ENCODE measurements at places on chromosomes 7 and 10. TPM values are rescaled to one million over a fixed set of nuclear protein-coding genes. Genes with fewer than 3 reads are reported as not detected.
A peak's percentile ranks its signal among the peaks of the same experiment; 100 is the strongest.

- no peak for DNase-seq
These were observed 700.5 kb downstream of the GRID1 start for GRCh38 chr10:85666102-85666501.

DNA sequence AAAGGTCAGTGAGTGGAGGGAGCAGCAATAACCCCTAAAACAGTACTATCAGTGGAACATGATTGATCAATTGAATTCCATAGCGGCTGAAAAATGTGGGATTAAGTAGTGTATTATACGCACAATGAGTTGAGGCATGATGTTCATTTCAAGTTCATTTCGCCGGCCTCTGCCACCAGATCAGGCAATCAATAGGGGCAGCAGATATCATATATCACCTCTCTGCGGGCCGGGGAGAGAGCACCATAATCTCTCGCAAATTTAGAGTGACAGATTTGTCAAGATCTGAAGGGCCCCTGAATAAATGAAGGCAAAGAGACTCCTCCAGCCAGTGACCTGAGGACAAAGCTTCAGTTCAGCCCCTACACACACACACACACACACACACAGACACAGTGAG lies 58.5 kb downstream of the PAX2 start:
- no peak for DNase-seq

DNA sequence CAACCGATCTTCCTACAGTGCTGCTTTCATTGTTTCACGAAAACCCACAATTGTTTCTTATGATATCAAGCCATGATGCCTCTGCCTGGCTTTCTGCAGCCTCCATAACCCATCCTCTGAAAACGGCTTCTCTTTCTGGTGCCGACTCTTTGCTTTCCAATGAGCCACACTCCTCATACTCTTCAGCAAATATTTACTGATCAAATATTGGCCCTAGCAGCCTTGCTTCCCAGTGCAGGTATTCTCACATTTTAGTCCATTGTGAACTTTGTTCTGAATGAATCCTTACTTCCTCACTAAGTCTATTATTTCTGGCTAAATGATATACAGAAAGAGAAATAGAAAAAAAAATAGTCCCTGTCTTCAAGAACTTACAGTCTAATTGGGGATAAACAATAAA lies 35.5 kb downstream of the LAMB1 start:
- DNase-seq: no peak

GRCh38 chr10:31920538-31920937 lies 8.1 kb downstream of the ARHGAP12 start:
- no peak for DNase-seq

DNA sequence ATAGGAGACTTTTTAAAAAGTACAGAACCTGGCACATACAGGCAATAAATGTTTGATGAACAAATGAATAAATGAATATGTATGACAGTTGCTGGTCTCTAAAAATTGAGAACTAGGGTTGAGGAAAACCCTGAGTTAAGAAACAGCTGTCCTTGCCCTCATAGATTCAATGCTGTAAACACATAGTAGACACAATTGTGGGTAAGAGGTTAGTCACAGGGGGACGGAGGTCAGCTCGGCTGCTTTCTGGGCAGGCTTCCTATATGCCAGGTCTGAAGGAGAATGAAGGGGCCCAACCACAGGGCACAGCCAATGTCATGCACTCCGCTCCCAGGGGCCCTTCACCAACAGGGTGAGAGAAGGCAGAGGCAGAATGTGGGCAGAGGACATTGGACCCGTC lies 143.3 kb upstream of the RSU1 start:
- DNase-seq: no peak

DNA sequence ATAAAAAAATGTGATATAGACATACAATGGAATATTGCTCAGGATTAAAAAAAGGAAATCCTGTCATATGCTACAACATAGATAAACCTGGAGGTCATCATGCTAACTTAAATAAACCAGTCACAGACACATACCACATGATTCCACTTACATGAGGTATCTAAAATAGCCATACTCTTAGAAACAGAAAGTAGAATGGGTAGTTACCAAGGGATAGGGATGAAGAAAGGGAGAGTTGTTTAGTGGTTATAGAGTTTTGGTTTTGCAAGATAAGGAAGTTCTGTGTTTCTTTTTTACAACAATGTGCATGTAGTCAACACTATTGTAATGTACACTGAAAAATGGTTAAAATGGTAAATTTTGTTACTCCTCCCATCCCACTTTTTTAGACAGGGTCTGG lies 30.5 kb downstream of the BICC1 start:
- no peak for DNase-seq

- DNase-seq: no peak
These were observed 315.1 kb downstream of the BBS9 start for GRCh38 chr7:33444511-33444910.

GRCh38 chr10:131260452-131261211 lies 50.9 kb downstream of the TCERG1L start:
- DNase-seq: no peak

- no peak for DNase-seq
These were observed 277.8 kb upstream of the NEBL start for GRCh38 chr10:21174715-21175495.

DNA sequence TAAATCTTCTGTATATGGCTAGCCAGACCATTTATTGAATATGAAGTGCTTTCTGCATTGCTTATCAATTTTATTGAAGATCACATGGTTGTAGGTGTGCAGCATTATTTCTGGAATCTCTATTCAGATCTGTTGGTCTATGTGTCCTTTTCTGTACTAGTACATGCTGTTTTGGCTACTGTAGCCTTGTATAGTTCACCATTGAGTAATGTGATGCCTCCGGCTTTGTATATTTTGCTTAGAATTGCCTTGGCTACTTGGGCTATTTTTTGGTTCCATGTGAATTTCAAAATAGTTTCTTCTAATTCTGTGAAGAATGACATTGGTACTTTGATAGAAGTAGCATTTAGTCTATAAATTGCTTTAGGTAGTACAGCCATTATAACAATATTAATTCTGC lies 1187.2 kb downstream of the XPNPEP1 start:
- no peak for DNase-seq

DNA sequence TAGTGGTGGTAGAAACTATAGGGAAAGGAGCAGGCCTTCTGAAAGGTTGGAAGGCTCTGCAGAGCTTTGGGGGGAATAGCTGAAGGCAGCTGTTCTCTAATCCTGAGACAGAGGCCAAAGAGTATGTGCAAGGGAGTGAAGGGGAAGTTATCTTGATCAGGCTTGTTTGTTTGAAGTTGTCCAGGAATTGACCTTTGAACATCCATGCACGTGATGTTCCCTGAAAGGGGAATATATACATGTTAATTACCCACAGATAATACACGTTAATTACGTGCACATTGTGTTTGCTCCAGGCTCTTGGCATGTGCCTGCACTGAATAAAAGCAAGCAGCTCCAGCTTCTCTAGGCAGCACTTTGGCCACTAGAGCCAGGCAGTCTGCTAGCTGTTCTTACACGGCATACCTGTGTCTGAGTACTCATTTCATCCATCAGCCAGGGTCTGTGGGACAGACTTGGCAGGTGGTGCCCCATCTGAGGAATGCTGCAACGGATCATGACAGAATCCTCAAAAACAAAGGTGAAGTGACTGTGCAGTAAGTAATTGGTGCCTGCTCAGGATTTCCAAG lies 18.0 kb upstream of the STARD3NL start:
- DNase-seq: no peak

DNA sequence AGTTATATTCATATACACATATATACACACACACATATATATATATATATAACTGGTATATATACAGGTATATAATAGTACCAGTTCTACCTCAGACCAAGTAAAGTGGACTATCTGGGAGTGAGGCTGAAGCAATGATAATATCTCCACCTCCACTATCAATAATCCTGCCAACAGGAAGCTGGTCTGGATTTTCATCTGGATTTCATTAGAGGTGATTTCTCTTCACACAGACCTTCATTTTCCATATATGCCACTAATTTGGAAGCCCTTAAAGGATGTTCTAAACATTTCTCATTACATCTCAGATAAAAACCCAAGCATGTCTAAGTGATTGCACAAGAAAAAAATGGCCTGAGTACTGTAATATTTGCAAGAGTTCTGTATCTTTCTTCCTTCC lies 1.7 kb upstream of the SLC35B4 start:
- no peak for DNase-seq

DNA sequence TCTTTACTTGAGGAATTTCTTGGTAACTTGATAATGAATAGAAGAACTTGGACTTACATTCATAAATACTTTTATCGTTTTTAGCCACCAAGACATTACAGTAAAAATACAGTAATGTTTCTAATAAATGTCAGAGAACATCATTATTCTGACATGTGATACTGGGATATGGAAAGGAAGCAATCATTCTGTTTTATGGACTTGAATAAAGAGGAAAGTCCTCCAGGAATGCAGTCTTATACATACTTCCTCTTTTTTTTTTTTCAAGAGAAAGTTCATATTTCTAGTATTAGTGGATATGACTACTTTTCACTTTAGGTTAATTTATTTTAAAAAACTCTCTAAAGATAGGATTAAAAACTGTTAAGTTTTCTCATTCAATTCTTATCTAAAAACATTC lies 220.0 kb upstream of the SEMA3C start:
- DNase-seq: no peak

DNA sequence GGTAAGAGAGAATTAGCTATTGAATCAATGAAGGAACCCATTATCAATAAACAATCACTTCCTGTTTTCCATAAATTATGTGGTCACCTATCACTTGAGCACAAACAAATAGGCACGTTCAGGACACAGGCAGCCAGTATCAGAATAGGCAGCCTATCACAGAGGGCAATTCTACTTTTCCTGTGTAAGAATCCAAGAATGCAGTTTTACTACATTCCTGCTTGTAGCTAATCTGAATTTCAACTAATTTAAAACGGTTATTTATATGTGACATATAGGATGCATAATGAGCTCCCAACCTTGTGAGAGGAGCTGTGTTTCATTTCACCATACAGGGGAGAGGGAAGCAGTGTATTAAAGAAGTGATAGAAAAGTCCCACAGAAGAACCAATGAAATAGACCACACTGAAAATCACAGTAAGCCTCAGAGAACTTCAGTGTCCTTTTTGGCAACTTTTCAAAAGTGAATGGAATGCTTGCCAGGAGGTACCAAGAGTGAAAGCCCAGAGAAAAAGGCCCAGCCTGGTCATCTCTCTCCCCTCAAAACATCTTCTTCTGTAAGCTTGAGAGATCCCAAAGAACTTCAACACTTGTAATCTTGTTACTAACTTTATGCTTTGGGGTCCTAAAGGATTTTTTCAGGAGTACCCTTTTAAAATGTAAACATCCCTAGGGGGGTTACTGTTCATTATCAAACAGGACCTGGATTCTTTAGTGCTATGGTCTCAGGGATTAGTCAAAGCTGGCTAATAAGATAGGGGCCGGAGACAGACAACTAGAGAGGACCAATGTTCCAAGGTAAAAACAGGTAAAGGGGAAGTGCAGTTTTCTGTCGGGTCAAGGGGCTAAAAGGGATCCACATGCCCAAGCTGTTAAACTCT lies 1.3 kb downstream of the IMMP2L start:
- DNase-seq: no peak

GRCh38 chr10:99429517-99430095 lies 818 bp downstream of the GOT1 start:
- DNase-seq: no peak

GRCh38 chr10:108204528-108205305 lies 1040.2 kb upstream of the SORCS1 start:
- DNase-seq: peak; percentile 8

GRCh38 chr10:102113261-102113955 lies 6.8 kb downstream of the LDB1 start:
- no peak for DNase-seq

DNA sequence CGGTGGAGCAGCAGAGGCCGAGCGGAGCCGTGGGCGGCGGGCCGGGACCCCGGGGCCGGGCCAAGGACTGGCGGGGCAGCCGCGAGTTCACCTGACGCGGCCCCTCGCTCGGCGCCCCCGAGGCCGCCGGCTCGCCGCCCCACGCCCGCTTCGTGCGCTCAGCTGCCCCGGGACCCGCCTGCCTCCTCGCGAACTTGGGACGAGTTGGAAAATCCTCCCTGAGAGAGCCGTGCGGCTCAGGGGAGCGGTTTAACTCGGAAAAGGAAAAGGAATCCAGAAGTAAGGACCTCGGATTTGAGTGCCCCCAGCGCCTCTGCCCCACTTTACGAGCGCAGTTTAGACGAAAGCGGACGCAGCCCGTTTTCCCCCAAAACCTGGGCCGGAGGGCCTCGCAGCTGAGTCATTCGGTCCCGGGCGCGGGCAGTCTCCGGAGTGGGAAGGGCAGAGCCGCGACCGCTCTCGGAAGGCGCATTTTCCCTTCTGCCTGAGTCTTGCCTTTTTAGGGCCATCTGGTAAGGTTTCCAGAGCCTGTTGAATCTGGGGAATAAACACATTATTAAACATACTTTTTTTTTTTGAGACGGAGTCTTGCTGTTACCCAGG lies 744 bp downstream of the CREM start:
- no peak for DNase-seq

- no peak for DNase-seq
These were observed 16.2 kb upstream of the PAX2 start for GRCh38 chr10:100728928-100729861.

DYDC1 gene
- not detected for total RNA-seq

CDH23 gene
- 2.7 TPM for total RNA-seq

STOX1 gene
- total RNA-seq: 5.8 TPM

HBP1 gene
- 28.1 TPM for total RNA-seq

TEX47 gene
- not detected for total RNA-seq

GIMAP7 gene
- 0.33 TPM for total RNA-seq

SEC23IP gene
- 132 TPM for total RNA-seq

HYAL4 gene
- total RNA-seq: not detected

PTER gene
- total RNA-seq: 8.8 TPM

MCM10 gene
- total RNA-seq: 22.8 TPM

JAZF1 gene
- total RNA-seq: 8.8 TPM
